ENCODE measurements at places on chromosomes 4 and X.

DNA sequence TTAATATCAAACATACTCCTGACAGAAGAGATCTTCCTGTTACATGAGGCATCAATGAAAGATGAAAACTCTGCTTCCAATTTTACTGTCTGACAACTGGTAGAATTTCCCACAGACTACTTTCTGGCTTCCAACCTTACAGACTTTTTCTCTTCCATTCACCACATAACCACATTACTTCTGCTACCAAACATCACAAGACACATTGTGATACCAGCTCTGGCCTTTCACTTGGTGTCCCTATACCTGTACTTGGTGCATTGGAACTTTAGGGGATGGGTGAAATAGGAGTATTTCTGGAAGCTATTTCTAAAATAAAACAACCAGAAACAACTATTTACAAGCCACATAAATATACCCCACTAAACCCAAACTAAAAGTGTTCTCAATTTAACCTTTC lies 20.5 kb downstream of the AMTN start:
- no peak for DNase-seq

- no peak for DNase-seq
These were observed 123.4 kb downstream of the COL25A1 start for GRCh38 chr4:109179061-109179460.

- DNase-seq: no peak
These were observed 41.2 kb upstream of the APLN start for GRCh38 chrX:129695937-129696336.

DNA sequence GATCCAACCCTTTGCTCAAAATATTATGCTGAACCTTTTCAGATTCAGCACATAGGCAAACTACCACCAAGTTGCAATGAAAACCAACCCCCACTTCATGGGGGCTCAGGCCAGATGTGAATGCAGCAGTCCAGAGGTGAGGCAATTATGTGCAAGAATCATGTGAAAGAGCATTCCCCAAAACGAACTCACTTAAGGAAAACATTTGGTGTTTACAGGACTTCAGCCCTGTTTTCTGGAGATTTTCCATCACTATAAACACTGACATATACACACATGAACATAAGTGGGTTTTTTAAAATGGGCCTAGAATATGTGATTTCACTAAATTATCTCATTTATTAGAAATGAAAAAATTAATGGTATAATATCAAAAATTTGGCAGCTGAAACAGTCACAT lies 31.5 kb downstream of the BMP3 start:
- no peak for DNase-seq
